ENCODE measurements at places on chromosomes 13 and 19. TPM values are rescaled to one million over a fixed set of nuclear protein-coding genes. Genes with fewer than 3 reads are reported as not detected.

Gene GPC6
- total RNA-seq = not detected

Gene HAUS8
- 33.9 TPM for total RNA-seq

Gene AMER2
- not detected for total RNA-seq

DNA sequence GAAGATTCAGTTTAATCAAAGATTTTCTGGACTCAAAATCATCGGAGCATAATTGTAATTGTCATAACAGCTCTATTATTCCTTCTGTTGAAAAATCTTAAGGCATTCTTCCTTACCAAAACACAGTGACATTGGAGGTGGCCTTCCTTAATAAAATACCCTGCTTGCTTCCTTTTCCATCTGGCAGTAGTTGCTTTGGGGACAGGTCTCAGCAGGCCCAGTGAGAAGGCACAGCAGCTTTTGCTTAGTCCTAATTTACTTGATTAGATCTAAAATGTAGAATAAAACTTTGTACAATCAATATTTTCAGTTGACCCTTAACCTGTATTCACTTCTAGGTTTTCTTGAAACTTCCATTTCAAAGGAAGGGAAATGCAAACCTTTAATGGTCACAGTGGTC lies 471.6 kb downstream of the PCDH20 start:
- no peak for DNase-seq

DNA sequence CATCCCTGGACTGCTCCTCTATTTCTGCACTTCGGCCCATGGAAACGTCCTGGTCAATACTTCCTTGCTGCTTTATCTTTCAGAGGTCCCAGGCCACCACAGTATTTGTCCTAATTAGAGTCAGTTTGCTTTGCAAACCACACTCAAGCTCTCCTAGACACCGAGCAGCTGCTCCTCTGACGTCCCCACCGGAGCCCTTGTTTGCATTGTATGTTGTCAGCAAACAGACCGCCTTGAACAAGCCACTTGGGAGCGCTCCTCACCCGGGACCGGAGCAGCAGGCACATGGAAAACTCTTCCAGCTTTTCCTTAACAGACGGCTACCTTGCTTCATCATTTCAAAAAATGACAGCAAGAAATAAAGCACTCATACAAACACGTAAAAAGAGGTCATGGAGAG lies 51.5 kb upstream of the GTF3A start:
- no peak for DNase-seq

DNA sequence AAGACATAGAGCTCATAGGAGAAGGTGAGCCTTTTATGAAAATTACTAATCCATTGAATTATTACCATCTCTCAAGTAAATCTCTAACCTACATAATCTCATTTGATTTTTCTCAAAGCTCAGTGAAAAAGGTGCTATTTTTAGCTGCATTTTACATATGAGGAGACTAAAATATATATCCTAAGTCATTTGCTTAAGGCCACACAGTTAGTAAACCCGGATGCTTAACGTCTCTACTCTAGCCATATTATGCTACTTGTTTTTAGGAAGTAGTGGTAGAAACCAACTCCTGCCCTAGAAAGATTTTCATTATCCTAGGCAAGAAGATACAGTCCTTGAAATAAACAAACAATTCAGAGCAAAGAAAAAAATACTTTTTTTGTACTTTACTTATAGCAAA lies 108.9 kb downstream of the RBM26 start:
- DNase-seq = no peak

Gene CEACAM3
- not detected for total RNA-seq

DNA sequence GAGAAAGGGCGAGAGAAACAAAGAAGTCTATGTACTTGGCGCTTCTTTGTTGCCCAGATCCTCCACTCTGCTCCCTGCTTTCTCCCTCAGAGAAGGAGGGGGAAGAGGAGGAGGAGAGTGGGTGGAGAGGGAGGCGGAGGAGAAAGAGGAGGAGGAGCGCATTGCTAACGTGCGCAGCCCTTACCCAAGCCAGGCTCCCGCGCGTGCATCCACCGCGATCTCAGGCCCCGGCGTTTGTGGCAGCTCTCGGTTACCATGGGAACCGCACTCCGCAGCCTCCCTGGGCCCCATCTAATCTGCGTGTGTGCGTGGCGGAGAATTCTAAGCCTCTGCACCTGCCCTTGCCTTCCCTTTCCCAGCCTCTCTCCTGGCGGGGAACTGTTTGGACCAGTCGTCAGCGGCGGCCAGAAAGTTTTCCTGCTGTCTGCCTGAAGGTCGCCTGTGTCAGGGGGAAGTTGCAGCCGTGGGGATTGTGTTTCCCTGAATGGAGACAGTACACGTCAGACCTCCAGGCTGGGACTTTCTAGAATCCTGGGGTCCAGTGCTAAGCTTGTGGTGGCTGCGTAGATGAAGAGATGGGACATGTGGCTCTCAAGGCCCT lies at the start of gene ERICH6B:
Gene ERICH6B (minus strand): TSS at position 239 of the 601 bp plus-strand sequence. CDS start 18,734 bp downstream, outside the sequence.
- no peak for DNase-seq

- no peak for DNase-seq
These were observed 9.8 kb upstream of the SLC44A2 start for GRCh38 chr19:10615429-10616023.

Measured in CD8-positive, alpha-beta T cell (primary cell).